ENCODE measurements at places on chromosomes 7 and 10.

DNA sequence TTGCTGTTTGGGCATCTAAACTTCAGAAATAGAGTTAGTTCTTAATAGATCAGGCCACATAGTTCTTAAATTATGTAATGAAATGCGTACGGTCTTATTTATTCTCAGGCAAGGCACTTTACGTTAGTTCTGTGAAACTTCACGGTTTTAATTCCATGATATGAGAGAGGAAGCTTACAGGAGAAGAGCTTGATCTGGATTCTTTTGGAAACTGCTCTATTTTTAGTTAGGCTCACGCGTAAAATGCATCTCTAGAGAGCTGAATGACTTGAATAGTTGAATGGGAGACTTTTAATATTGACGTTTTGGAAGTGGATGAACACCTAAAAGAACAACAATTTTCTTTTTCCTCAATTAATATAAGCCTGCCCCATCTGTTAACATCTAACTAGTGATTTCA is 71.1 kb downstream of the PRKG1 start:
- DNase-seq: no peak

GRCh38 chr7:76231071-76231470 is 29.4 kb downstream of the SRRM3 start:
- no peak for DNase-seq

DNA sequence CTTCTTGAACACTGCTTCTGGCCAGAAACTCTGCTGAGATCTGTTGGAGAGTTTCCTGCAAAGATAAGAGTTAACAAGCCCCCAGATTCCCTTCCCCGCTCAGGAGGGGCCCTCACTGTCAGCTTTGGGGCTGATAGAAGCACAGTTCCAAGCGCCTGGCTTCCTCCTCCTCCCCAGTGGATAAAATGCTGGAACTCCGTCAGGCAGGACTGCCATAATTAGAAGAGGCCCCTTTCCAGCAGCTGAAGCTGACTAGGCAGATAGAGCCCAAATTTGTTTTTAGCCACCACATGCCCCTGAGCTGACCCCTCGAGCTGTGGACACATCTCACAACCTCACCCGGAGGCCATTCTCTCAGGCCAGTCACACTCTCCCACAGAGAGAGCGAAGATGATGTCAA is 89.4 kb downstream of the TBXAS1 start:
- no peak for DNase-seq

GRCh38 chr7:7766671-7767070 is 48.3 kb upstream of the RPA3 start:
- no peak for DNase-seq

DNA sequence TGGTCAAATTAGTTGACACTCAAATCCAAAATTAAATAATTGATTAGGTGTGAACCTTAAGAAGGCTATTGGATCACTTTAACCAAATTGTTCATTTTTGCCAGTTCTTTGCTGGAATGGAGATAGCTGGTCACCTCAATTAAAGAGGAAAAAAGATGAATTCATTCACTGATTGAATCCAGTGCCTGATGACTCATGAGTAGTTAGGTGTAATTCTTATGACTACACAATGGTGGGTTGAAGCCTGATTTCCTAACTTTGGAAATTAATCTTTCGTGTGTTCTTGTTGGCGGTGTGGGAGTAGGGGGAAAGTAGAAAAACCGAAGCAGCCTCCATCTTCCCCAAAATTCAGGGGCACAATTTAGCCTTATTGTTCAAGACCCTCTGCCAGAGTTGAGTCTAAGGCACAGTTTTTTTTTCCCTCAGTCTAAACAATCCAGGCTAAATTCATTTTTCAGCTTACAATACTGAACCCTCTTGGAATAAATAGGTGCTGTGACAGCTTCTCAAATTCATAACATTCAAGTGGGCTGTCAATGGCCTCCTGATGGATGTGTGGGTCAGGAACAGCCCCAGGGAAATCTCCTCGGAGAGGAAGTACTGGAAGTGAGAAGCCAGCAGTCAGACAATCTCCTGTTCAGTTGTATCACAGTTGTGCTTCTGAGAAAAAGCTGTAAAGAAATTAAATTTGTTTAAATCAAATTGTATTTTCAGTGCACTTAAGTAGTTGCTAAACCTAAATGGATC is 356.6 kb downstream of the BBS9 start:
- peak; percentile 38 for DNase-seq

- DNase-seq: no peak
These were observed 122.9 kb downstream of the SAMD9 start for GRCh38 chr7:92994901-92995300.

All from MCF 10A (cell line).